ENCODE measurements at places on chromosomes 16 and 17.

- DNase-seq, result no peak
Measured at GRCh38 chr17:73495641-73496040, 148.6 kb downstream of the SDK2 start.

DNA sequence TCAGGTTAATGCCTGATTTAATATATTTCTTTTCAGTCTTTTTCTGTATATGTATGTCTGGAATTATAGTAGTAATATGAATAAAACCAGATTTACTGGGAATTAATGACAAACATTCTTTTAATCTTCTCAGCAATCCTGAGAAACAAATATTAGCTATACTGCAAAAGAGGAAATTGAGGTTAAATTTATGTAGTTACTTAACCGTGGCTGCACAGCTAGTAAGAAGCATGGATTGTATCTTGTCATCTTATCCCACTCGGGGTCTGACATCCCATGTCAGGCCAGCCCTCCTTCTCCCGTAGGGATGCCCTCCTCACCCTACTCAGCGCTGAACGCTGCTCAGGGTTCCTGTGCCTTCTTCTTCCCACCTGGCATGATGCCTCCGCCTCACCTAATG is 143.0 kb downstream of the FTO start:
- DNase-seq, result no peak

- no peak for DNase-seq
Measured at GRCh38 chr17:67165201-67165600, 79.8 kb downstream of the HELZ start.

GRCh38 chr16:17350207-17350606 is 120.6 kb downstream of the XYLT1 start:
- no peak for DNase-seq

DNA sequence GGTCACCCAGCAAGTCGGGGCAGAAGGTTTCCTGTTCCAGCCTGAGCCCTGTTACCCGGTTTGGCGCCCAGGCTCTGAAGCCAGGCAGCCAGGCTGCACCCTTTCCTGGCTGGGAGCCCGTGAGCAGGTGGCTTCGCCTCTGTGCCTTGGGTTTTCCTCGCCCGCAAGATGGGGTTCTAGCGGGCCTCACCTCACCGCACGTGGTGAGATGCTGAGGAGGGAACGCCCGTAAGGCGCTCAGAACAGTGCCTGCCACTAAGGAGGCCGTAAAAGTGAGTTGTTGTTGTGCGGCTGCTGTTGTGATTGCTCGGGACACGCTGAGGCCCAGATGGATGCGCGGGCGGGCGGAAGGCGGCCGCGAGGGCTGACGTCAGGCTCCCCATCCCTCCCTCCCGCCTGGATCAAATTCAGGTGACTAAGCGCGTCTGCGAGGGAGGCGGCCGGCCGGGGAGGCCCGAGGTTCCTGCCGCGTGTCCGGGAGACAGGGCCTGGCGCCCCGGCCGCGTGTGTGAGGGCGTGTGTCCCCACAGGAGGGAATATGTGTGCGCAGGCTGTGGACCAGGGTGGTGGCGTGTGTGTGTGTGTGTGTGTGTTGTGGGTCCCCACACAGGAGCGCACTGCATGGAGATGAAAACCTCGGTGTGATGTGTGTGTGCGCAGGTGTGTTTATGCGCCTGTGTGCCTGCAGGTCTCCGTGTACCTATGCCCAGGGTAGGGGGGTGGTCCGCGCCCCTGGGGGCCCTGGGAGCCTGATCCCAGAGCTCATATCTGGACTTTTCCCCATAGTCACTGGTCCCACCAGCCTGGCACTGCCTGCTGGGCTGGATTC is 4.3 kb downstream of the CAMKK1 start:
- DNase-seq, result peak; percentile 45

DNA sequence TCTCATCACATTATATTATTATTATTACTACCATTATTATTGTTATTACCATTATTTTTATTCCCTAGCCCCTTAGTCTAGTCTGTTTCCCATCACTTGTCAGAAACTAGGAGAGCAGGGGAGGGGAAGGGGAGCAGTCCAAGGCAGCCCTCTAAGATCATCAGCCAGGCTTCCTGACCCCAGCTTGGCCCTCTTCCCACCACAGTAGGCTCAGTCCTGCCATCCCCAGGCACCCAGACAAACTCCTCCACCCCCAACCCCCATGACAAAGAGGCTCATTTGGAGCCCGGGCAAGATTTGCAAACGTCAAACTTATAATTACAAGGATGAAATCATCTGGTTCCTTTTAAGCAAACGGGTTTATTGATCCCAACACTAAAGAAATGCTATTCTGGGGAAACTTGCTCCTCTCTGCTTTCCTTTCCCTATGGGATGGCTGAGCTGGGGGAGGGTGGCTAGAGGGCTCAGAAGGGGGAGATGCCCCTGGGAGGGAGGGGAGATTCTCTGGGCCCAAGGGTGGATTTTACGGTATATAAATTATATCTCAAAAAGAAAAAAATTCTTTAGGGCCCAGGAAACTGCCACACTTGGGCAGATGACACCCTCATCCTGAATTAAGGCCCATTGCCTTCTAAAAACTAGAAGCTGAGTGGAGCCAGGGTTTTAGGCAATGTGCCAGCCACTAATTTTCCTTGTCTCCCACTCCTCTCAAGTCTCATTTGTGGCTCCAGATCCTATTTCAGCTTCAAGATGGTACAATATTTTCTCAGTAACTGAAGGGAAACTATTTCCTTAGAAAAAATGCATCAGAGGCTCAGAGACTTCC is 4.4 kb upstream of the CBFB start:
- DNase-seq, result no peak

- no peak for DNase-seq
Measured at GRCh38 chr17:73906896-73907870, 262.9 kb upstream of the SDK2 start.

DNA sequence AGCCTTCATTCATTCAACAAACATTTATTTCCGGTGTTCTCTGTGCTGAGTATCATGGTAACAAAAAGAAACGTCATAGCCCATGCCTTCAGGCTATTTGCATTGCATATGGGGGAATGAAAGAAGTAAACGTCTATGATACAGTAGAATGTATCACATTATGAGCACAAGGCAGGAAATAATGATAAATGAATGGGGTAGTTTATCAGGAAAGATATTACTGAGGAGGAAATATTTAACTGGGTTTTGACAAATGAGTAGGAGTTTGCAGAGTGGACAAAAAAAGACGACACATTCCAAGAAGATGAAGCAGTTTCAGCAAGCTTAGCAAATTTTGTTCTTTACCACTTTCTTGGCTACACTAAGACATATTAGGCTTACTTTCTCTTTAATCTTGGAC is 1.3 kb upstream of the KRTAP4-7 start:
- no peak for DNase-seq

DNA sequence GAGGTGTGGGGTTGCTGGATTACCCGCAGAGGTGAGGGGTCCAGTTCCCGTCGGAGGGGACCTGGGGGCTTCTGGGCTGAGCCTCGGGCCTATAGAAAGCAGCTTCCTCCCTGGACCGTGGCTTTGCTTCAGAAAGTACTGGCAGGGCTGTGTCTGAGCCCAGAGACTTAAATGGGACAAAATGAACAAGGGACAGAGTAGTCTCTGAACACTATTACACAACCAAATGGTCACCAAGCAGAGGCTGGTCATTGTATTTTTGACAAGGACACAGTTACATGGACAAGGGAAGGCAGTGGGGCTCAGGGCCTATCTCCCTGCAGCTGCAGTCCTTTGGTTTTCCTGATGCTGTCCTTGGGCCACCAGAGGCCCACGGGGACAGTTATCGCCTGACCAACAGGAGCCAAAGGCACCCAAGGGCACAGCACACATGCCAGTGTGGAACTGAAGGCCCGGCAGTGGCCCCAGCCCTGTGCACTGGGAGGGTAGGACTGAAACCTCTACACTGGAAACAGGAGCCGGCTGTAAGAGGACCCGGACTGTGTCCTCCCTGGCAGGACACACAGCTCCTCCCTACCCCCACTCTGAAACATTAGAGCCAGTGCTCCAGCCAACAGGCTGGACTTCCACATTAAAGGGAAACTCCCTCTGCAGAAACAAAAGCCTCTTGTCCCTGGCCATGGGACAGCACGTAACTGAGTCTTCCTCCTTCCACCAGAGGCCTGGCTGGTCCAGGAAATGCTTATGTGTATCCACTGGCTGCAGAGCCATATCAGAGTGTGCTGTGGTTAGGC is 26.0 kb upstream of the ERN1 start:
- DNase-seq, result peak; percentile 57

DNA sequence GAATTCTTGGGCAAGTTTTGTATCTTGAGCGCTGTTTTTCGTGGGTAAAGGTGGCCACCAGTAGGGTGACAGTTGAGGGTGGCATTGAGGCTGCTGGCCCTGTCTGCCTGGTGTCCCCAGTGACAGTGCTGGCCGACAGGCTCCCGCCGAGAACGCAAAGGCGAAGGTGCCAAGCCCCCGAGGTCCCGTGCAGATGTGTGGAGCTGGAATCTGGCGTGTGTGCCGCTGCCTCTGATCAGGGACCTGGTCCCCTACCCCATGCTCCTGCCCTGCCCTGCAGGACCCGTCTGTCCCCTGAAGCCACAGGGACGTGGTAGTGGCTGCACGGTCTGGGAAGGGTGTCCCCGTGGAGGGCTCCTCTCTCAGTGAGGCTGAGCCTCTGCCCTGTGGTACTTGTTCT is 3.5 kb downstream of the UBE2I start:
- DNase-seq, result no peak
